Activated CD4-positive, alpha-beta T cell treated with anti-CD3 and anti-CD28 coated beads, Interleukin-2, amount 50 U/mL, for 48 hours (primary cell): ENCODE measurements at places on chromosomes 5 and 9.

- DNase-seq: no peak
Measured at GRCh38 chr9:80899208-80899607, 790.1 kb downstream of the TLE1 start.

- DNase-seq: no peak
Measured at GRCh38 chr5:143921525-143922311, 109.8 kb downstream of the HMHB1 start.

- DNase-seq: no peak
Measured at GRCh38 chr9:91145496-91145895, 216.2 kb downstream of the AUH start.

DNA sequence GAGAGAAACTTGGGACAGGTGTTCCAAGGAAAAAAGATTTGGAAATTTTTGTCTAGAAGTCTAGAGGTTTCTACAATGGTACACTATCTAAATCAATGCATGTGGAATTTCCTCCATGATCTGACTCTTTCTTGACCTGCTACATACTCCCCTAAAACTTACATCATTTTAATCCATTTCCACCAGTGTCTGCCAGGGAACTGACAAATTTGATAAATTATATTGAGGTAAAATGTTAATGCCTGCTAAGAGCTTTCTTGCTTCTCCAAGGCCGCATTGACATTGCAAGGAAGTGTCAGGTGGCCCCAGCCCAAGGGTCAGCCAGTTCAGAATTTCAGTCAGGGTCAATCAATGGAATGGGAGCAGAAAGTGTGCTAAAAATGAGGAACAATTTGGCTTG lies 163.4 kb upstream of the FBXL17 start:
- no peak for DNase-seq

GRCh38 chr5:83780699-83781350 lies 60.2 kb upstream of the HAPLN1 start:
- DNase-seq: no peak

GRCh38 chr5:157492886-157493285 lies 32.9 kb downstream of the NIPAL4 start:
- DNase-seq: no peak

- no peak for DNase-seq
Measured at GRCh38 chr5:9451037-9451436, 94.8 kb downstream of the SEMA5A start.

GRCh38 chr5:123204251-123204650 lies 115.2 kb downstream of the PRDM6 start:
- no peak for DNase-seq

DNA sequence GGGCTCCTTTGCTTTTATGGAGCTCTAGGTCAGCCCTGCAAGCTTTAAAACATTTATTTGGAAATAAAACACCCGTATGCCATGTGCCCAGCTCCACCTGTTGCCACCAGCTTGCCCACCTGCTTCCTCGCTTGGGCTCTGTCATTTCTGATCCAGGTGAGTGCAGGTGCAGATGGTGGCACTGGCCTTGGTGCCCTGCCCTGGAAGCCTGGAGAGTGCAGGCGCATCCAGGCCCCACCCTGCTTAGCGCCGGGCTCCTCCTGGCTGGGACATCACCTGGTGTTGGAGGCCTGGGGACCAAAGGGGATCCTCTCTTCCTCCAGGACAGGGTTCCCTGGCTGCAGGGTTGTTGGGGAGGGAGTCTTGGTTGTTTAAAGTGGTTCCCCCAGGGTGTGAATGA lies 35.8 kb downstream of the WNK2 start:
- no peak for DNase-seq

- DNase-seq: no peak
Measured at GRCh38 chr5:151002250-151002649, 18.1 kb upstream of the GPX3 start.

- DNase-seq: no peak
Measured at GRCh38 chr9:127384901-127385300, 12.1 kb upstream of the SLC2A8 start.

DNA sequence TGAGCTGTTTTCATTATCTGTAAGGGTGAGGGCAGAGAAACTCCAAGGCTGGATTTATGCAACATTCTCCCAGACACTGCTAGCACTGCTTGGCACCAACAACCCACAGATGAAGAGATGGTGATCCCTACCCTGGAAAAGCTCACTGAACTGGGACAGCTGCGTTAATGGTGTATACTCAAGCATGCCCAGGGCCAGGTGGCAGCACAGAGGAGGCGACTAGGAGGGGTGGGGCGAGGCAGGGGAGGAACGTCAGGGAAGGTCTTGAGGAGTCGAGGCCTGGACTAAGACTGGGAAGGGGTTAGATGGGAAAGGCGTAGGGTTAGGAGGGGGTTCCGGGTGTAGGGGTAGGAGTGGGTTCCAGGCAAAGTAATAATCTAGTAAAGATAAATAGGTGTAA lies 73.1 kb upstream of the TBC1D9B start:
- no peak for DNase-seq

GRCh38 chr5:143828710-143829109 lies 16.7 kb downstream of the HMHB1 start:
- no peak for DNase-seq

DNA sequence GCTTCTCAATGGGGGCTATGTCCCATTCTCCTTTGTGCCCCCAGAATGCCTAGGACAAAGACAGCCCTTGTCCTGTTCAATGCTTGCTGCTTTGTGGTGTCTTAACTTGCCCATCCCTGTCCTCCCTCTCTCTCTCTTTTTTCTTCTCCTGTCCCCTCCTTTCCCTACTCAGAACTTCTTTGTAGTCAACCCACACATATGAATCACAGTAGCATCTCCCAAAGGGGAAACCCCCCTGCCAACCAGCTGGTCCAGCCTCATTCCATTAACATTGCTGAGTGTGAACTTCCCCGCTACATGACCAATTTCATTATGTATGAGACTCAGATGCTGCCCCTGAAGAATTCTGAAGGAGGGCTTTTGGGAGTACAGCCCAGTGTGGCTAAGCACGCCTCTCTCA lies 408.3 kb downstream of the ENC1 start:
- no peak for DNase-seq

DNA sequence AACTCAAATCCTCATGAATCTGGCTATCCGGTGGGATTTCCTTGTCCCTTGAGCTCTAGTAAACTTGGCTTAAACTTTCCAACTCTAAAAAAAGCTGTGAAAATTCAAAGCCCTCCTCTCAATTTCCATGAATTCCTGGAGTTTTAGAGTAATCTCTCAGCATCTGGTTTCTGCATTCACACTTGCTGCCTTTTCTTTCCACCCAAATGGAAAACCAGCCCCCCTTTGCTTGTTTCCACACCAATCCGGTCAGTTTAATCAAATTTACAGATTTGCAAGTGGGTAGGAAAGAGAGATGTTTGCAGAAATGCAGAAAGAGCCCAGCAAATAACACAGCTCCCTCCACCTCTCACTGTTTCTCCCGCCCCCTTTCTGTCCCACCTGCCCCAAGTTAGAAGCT lies 91.1 kb downstream of the ENC1 start:
- no peak for DNase-seq

- no peak for DNase-seq
Measured at GRCh38 chr5:131997026-131997726, 14.3 kb downstream of the ACSL6 start.

GRCh38 chr9:109419531-109419930 lies 78.6 kb downstream of the PTPN3 start:
- DNase-seq: no peak

GRCh38 chr5:151148583-151148982 lies 9.0 kb downstream of the ANXA6 start:
- DNase-seq: no peak

DNA sequence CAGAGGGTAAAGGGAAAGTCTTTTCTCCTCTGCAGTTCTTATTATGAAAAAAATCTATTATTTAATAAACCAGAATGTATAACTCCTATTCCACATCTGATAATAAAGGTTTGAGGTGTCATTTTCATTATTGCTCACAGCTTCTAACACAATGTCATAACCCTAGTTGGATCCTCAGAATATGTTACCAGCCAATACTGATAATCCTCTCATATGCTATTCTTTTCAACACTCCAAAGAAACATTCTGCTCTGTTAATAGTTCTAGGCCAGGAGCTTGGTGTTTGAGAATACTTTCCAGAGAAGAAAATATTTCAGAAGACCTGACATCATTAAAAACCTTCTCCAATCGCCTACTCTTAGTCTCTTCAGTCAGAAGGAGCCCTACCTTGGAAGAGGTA lies 127.1 kb downstream of the PIK3R1 start:
- DNase-seq: no peak

GRCh38 chr5:156825688-156826087 lies 24.4 kb upstream of the PPP1R2B start:
- no peak for DNase-seq

- no peak for DNase-seq
Measured at GRCh38 chr9:92887880-92888338, 10.1 kb upstream of the ZNF484 start.

DNA sequence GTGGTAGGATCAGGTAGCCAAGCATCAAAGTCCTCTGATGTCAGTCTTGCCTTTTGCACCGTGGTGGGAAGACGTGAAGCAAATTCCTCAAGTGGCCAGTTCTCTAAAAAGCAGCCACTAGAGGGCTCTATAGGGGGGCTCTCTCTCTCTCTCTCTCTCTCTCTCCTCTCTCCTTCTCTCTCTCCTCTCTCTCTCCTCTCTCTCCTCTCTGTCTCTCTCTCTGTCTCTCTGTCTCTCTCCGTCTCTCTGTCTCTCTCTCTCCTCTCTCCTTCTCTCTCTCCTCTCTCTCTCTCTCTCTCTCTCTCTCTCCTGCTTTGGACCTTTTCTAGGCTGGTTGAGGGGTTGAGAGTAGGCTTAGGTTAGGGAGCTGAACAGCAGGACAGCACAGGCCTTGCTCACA lies 13.9 kb upstream of the OSMR start:
- no peak for DNase-seq

- DNase-seq: no peak
Measured at GRCh38 chr5:8399471-8399870, 530.5 kb downstream of the MTRR start.

DNA sequence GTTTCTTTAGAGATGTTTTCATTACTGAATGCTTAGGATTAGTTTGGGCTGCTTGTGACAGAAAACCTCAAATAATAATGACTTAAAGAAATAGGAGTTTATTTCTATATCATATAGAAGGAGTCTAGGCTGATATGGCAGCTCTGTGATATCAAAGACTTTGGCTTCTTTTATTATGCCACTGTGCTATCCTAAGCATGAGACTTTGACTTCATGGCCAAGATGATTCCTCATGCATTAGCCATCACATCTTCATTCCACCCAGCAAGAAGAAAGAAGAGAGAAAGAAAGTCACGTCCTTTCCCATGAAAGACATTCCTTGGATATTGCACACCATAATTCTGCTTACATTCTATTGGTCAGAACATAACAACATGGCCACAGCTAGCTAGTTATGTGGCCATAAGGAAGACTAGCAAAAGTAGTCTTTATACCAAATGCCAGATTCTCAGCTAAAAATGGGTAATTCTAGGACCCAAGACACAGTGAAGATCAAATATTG lies 76.2 kb downstream of the DAPK1 start:
- no peak for DNase-seq

- no peak for DNase-seq
Measured at GRCh38 chr9:120603591-120603990, 23.6 kb upstream of the CDK5RAP2 start.

DNA sequence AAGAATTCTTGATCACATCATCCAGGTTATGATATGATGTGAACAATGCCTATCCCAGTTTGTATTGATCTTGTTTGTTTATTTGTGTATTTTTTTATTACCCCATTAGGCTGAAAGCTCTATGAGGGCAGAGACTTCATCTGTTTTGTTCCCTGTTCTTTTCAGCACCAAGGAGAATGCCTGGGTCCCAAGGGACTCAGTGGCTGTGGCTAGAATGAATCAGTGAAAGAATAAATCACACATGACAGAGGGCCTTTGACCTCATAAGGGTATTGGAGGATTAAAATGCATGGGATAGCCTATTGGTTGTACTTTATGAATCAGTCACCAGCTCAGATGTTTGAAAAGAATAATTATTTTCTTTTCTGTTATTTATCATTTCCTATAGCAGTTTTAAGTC lies 292.2 kb downstream of the GAS1 start:
- DNase-seq: no peak

DNA sequence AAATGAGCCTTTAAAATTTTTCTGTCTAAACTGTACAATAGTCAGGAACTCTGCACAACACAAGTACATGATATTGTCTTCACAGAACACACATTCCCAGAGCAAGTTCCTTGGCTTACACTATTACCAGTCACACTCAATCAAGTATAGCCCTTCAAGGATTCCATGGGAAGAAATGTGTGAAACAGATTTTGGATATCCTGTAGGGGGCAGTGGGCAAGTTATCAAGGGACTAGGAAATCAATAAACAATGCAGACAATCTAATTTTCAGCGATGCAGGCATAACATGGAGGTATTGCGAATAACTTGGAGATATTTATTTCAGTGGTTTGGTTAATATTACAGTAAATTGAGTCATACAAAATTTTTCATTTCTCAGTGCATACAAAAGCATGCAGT lies 1171.5 kb upstream of the NUDT12 start:
- DNase-seq: no peak

GRCh38 chr9:20511686-20512085 lies 110.6 kb downstream of the MLLT3 start:
- DNase-seq: no peak
